T-helper 17 cell (primary cell): ENCODE measurements at places on chromosomes 4 and X.
A peak's percentile ranks its signal among the peaks of the same experiment; 100 is the strongest.

DNA sequence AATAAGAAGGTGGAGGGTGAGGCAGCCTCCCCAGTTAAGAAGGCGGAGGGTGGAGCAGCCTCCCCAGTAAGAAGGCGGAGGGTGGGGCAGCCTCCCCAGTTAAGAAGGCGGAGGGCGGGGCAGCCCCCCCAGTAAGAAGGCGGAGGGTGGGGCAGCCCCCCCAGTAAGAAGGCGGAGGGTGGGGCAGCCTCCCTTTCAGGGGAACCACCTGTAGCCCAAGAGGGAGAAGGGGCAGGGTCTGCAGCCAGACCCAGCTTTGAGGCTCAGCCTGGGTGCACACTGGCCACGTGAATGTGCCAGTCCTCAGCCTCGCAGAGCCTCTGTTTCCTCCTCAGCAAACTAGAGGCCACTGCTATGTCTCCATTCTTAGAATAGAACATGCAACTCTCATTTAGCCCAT is 52.6 kb downstream of the HMX1 start:
- no peak overlapping the region for H3K27ac ChIP-seq
- peaks cover 31% of the 10 kb centered on the region for H3K27me3 ChIP-seq
- no peaks in the 10 kb centered on the region for H3K4me1 ChIP-seq
- H3K36me3 ChIP-seq = no peaks in the 10 kb centered on the region
- DNase-seq = no peak
- H3K4me3 ChIP-seq = no peak overlapping the region

DNA sequence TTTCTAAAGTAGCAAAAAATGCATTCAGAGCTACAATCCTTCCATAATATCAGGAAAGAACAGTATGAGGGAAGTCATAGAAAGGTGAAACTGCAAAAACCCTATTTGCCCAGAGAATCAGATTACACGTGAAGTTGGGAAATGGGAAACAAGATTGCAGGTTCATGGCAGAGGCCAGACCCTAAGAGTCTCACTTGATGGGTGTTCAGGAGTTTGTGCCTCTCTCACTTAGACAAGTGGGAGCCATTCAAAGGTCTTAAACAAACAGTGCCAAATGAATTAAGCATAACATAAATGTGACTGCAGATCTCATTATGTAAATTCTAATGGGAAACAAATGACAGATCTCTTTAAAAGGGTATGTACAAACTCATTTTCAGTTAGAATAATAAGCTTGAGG is 91.6 kb downstream of the ARAP2 start:
- DNase-seq = no peak
- no peak overlapping the region for H3K27ac ChIP-seq
- H3K4me3 ChIP-seq = no peak overlapping the region
- H3K4me1 ChIP-seq = peaks cover 11% of the 10 kb centered on the region

- no peak for DNase-seq
- H3K27ac ChIP-seq = peak overlapping the region; percentile 21
- peak overlapping the region; percentile 76 for H3K4me3 ChIP-seq
These were observed 1.1 kb downstream of the NKX3-2 start for GRCh38 chr4:13543032-13543838.

DNA sequence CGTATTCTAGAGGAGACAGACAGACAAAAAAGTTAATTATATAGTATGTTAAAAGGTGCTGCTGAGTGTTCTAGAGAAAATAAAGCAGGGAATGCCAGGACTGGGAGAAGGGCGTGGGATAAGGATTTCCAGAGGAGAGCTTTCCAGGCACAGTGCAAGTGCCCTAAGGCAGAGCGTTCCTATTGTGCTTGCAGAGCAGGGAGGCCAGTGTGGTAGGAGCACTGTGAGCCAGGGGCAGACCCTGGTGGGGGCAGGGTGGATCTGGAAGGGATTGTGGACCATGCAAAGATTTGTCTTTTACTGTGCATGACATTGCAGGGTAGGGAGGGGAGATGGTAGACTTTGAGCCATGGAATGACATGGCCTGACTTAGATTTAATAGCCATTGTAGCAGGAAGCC is 25.8 kb downstream of the EXOC1 start:
- H3K27ac ChIP-seq = no peak overlapping the region
- H3K4me1 ChIP-seq = peaks cover 8% of the 10 kb centered on the region
- H3K27me3 ChIP-seq = no peaks in the 10 kb centered on the region
- no peak overlapping the region for H3K4me3 ChIP-seq

DNA sequence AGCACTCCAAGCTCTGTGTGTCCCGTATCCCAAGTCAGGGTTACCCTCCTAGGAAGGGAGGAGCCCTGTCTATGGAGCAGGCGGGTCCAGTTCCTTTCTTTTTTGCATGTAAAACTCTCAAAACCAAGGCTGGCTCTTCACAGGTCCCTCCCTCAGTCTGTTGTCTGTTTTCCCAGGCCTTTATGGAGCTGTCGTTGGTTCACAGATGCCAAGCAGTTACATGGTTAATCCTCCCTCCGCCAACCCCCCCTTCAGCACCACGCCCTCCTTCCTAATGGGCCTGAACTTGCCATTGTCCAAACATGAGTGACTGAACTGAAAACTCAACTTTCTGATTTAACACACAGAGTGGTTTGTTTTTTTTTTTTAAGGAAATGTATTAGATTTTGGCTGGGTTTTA is 148.3 kb downstream of the STOX2 start:
- peaks cover 2% of the 10 kb centered on the region for H3K36me3 ChIP-seq
- no peak overlapping the region for H3K4me3 ChIP-seq
- H3K4me1 ChIP-seq = no peaks in the 10 kb centered on the region
- H3K27ac ChIP-seq = no peak overlapping the region
- H3K27me3 ChIP-seq = peaks cover 40% of the 10 kb centered on the region

DNA sequence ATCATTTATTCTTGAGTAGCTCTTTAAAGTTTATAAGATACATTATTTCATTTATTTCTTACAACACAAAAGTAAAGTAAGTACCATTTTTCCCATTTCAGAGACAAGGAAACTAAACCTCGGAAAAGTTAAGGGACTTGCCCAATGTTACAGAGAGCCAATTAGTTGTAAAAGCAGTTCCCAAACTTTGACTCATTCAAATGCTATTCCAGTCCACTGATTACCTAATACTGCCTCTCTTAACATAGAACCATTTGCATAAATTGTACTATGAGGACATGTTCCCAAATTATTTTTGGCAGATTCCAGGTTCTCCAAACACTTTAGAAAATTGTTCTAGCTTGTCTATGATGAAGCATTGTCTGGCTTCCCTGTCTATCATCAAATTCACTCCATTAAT is 45.6 kb upstream of the GRIA3 start:
- no peaks in the 10 kb centered on the region for H3K36me3 ChIP-seq
- H3K27me3 ChIP-seq = no peaks in the 10 kb centered on the region
- no peak overlapping the region for H3K4me3 ChIP-seq
- no peak for DNase-seq

DNA sequence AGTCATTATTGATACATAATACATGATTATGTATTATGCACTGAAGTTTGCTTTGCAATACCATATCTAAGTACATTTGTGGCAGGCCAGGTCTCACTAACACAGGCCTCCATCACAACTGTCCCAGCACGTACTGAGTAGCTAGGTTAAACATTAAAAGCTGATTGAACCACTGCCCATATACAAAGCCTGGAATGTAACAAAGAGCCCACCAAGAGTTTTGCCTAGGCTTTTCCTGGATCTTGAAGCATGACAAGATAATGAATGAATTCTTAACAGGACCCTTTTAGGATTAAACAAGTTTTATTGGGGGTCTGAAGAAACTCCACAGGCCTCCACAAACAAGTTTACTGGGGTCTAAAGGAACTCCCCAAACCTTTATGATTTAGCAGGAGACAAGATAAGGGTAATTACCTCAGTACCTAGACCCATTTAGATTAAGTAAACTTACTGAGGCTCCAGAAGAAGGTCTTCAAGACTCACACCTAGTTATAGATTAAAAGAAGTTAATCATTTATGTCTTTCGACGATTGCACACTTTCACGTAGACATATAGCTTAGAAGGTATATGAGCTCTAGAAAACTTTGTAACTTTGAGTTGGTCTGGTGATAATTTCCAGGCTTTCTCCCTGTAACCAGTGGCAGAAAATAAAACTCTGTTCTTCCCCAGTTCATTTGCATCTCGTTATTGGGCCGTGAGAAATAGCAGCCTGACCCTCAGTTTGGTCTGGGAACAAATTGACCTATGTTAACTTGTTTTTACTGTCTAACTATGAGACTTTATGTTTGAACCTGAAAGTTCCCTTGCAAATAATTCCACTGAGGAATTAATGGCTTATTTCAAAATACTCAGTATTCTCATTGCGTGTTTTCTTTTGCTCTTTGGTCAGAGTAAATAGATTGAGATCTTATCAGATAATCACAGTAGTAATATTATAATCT is 84.8 kb downstream of the PHEX start:
- H3K27ac ChIP-seq = no peak overlapping the region
- H3K27me3 ChIP-seq = no peaks in the 10 kb centered on the region
- H3K36me3 ChIP-seq = peaks cover 2% of the 10 kb centered on the region

DNA sequence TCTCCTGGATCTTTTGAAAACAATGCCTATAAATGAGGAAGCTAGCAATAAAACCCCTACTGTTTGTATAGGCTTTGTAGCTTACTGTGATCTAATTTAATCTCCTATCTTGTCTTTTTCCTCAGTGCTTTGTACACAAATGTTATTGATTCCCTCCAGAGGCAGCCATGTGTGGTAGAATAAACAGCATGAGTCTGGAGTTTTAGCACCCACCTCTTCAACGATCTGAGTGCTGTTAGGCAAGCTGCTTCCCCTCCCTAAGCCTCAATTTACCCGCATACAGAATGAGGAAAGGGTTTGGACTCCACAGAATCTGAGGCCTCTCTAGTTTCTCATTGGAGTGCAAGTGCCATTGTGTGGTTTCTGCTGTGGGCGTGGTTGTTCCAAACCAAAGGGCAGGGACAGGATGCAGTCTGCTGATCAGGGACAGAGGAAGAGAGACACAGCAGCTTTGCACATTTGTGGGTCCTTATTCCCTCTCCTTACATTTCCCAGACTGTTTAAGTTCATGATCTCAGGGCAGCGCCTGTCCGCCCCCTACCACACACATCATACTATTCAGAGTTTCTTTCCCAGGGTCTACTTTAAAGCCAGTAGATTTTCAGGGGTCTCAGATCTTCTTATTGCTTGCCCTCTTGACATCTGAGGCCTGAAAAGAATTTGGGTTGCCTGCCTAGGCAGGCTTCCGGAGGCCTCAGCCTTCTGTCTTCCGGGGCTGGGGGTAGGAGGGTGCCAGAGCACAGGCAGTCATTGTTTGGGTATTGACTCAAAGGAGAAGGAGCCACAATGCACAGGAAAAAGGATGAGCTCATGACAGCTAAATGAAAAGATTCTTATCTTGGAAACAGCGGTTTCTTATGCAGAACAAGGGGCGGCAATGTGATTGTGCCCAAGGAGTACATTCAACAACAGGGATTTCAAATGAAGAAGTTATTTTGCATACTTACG is 114.9 kb upstream of the TEX13D start:
- H3K27me3 ChIP-seq = no peaks in the 10 kb centered on the region
- peak overlapping the region; percentile 95 for H3K27ac ChIP-seq
- peak; percentile 19 for DNase-seq
- peaks cover 58% of the 10 kb centered on the region for H3K4me1 ChIP-seq
- H3K4me3 ChIP-seq = peak overlapping the region; percentile 89

DNA sequence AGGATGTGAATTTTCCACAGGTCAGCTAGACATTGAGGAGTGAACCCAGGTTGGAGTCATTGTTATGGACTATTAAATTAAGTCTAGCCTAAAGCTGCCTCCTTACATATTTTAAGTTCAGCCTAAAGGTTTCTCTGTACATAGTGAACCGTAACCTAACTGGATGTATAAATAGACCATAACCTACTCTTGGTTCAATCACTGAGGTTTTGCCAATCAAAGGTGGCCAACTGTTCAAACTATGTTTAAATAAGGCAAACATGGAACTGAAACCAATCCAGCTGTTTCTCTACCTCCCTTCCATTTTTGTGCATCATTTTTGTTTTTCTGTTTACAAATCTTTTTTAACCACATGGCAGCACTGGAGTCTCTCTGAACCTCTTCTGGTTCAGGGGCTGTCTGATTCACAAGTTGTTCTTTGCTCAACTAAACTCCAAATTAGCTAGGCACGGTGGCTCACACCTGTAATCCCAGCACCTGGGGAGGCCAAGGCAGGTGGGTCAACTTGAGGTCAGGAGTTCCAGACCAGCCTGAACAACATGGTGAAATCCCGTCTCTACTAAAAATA is 43.9 kb upstream of the SFRP2 start:
- H3K4me1 ChIP-seq = no peaks in the 10 kb centered on the region
- no peak overlapping the region for H3K4me3 ChIP-seq
- no peak for DNase-seq
- H3K27me3 ChIP-seq = peaks cover 17% of the 10 kb centered on the region

DNA sequence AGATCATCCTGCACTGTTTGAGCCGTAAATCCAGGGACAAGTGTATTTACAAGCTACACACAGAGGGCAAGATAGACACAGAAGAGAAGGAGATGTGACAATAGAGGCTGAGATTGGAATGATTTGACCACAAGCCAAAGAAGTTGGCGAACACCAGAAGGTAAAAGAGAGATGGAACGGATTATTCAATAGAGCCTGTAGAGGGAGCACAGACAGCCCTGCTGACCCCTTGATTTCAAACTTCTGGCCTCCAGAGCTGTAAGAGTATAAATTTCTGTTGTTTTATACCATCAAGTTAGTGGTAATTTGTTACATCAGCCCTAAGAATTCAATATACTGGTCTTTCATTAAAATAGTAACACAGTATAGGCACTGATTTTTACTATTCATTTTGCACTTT is 447.8 kb downstream of the FAT4 start:
- H3K27ac ChIP-seq = no peak overlapping the region
- H3K4me1 ChIP-seq = no peaks in the 10 kb centered on the region
- no peak overlapping the region for H3K4me3 ChIP-seq
- H3K27me3 ChIP-seq = no peaks in the 10 kb centered on the region
- no peaks in the 10 kb centered on the region for H3K36me3 ChIP-seq

DNA sequence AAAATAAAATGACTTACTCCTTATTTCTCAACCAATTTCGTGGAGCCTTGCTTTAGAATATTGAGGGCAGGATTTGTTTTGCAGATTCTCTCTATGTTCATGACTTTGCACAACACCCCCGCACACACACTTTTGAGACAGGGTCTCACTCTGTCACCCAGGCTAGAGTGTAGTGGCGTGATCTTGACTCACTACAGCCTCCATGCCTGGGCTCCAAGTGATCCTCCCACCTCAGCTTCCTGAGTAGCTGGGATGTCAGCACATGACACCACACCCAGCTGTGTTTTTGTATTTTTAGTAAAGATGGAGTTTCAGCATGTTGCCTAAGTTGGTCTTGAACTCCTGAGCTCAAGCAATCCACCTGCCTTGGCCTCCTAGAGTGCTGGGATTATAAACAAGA is 12.0 kb downstream of the CT47C1 start:
- no peaks in the 10 kb centered on the region for H3K36me3 ChIP-seq
- H3K27me3 ChIP-seq = peaks cover 2% of the 10 kb centered on the region
- H3K4me1 ChIP-seq = no peaks in the 10 kb centered on the region
- H3K4me3 ChIP-seq = no peak overlapping the region
- no peak for DNase-seq
- H3K27ac ChIP-seq = no peak overlapping the region

- H3K27me3 ChIP-seq = peaks cover 5% of the 10 kb centered on the region
- H3K4me1 ChIP-seq = no peaks in the 10 kb centered on the region
- H3K27ac ChIP-seq = no peak overlapping the region
- no peak for DNase-seq
- no peak overlapping the region for H3K4me3 ChIP-seq
These were observed 220.9 kb downstream of the DTHD1 start for GRCh38 chr4:36502350-36502749.
